ENCODE measurements at places on chromosomes 7 and 10.
A peak's percentile ranks its signal among the peaks of the same experiment; 100 is the strongest.

DNA sequence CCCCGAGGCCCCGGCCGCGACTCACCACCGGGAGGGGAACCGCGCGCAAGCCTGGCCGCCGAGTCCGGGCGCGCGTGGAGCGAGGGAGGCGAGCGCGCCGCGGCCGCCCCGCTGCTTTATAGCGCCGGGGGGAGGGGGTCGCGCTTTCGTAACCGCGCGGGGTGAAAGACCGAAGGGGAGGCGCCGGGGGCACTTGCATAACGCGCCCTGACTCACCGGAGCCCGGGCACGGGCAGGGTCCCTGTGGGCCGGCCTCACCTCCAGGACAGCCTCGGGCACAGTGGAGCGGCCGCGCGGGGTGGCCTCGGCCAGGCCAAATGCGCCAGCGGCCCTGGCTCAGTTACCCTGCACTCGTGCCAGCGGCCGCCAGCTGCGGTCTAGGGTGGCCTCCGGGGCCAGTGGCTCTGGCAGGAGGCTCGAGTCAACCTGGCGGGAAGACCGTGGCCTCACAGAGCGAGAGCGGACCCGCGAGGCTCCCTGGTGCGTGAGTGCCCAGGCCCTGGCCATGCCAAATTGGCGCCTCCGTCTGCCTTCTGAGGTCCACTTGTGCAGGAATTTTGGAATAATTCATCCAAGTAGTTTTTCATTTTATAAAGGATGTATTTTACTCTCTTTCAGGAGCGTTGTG is at the start of gene RBP4:
TSS of gene RBP4 (minus strand) at position 90 of the 628 bp plus-strand sequence. CDS start 207 bp downstream, outside the sequence.
- DNase-seq: no peak

- DNase-seq: peak; percentile 52
Observed at GRCh38 chr7:90520484-90520883, 51.0 kb downstream of the PTTG1IP2 start.

DNA sequence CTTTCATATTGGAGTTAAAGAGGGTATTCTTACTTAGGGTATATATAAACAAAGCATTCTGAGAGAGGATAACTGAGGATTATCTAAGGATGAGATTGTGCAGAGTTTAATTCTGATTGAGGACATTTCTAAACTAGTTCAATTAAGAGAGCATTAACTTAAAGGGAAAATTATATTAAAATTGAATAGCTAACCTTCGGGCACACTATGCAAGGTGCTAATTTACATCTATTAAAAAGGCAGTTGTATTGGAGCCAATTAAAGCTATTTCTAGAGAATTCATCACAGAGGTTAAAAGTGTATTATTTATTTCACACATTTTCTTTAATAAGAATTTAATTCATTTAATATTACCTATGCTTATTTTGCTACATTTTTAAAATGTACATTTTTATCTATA is 17.0 kb upstream of the PIK3CG start:
- no peak for DNase-seq

- DNase-seq: no peak
Observed at GRCh38 chr7:112929421-112929820, 139.2 kb upstream of the TMEM168 start.

DNA sequence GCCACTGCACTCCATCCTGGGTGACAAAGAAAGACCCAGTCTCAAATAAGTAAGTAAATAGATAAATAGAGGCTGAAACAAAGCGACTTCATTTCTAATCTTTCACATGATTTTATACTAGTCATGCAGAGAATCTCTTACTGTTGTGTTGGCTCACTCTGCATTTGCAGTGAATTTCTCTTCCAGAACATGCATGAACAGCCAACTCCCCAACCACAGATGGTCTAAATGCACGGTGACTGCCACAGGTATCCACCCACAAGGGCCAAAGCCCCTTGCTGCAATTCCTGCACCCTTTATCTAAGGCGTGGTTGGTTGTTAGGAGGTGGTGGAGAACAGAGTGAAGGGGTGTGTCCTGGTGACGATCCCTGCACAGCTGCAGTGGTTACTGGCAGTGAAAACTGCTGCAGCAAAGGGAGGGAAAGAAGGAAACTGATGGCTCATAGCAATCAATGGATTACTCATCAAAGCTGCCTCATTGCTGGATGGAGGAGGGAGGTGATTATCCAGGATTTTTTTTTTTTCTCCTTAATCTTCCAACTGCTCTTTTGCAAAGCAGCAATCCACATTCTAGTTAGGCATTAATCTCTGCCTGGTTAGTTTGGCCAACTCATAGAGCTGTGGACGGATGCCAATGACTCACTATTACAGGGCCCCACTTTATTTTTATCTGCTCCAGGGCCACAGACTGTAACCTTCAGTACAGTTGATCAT is 50.6 kb downstream of the PRTFDC1 start:
- no peak for DNase-seq

DNA sequence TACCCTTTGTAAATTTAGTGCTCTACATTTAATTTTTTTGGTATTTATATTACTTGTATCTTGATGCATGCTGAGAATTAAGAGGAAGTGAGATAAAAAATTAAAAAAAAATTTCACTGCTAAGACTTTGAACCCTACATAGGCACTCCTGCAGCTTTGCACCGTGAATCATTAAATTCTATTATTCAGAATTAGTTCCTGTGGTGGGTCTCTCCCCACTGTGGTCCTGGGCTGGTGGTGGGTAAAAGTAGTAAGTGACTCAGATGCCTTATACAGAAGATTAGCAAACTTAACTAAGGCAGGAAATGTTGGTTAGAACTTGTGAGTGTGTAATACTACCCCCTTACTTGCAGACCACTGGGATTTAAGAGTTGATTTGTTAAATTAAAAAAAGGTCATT is 72.6 kb downstream of the AP3M1 start:
- no peak for DNase-seq

DNA sequence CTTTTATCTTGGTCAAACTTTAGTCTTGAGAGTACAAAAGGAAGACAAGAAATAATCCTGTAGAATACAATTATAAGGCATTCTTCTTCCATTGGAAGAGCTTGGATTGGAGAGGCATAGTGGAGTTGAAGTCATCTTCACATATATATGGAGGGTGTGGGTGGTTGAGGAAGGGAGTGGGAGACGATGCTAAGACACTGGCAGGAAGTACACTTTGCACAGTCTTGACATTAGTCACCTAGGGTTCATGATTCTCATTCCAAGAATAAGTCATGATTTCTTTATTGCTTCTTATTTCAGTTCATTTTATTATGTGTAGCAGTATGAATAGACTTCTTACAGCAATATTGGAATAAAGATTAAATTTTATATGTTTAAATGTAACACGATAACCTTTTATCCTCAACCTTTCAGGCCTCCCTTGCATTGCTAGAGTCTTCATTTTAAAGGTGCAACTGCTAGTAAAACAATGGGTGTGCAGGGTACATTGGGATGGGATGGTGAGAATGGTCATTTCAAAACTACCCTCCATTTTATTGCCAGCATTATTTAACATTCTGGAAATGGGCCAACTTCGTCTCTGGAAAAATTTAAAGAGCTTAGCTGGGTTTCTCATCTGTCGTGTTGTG is 12.3 kb upstream of the SLC26A3 start:
- DNase-seq: no peak

DNA sequence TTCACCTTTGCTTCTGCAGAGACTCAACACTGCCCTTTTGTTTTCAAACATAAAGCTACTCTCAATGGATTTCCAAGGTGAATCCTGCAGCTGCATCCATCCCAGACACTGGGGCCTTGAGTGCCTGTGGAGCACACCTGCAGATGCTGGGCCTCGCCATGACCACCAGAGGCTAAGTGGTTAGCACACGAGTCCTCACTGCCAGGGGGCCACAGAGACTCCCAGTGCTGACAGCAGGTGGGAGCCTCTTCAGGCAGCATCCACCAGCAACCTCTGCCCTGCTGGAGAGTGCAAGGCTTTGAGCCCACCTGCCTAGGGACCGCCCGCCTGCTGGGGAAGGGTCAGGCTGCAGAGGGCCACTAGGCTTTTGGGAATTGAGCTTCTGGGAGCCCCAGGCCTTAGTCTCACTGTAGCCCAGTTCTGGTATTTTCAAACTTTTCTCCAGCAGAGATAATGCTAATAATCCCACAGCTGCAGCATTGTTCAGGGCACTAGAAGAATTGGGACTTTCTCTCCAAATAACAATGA is 9.4 kb upstream of the HPS1 start:
- no peak for DNase-seq

- DNase-seq: no peak
Observed at GRCh38 chr10:14671386-14671831, 103.3 kb downstream of the FAM107B start.

DNA sequence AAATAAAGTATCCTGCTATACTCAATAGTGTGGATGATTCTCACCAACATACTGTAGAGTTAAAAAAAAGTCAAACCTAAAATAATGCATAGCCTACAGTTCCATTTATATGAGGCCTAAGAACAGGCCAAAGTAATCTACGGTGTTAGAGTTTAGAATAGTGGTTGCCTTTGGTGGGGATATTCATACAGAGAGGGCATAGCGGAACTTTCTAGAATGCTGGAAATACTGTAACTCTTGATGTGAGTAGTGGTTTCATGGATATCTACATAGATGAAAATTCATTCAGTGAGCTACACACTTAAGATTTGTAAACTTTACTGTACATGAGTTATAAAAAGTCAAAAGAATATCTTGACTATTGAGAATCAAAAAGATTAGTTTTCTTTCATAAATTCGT is 349.9 kb upstream of the NFE2L3 start:
- DNase-seq: no peak

DNA sequence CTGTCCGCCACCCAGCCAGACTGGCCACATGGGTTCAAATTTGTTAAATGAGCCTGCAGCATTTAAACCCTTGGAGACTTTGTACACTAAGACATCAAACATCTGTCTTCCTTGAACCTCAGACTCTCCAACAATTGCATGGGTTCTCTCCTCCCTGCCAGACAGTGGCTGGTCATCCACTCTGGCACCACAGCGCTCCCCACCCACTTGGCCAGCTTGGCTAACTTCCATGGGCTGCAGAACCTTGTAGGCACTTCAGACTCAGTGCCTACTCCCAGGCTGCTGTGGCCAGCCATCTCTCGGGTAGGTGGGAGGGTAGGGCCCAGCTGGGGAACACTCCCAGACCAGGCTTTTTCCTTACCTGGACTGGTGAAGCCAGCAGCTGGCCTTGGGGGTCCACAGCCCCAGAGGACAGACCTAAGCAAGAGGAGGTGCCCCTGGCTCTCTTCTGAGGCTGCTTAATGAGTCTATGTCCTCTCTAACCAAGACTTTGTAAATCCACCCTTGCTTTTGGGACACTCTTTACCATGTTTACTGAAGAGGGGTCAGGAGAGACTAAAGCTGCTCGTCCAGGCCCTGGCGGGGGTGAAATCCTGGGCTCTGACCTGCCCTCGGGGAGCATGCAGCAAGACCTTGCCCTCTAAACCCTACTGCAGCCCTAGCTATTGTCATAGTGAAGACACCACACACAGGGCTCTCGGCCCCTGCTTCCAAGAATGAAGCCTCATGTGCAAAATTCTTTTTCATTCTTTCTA is 82.7 kb downstream of the ARHGAP22 start:
- DNase-seq: no peak

DNA sequence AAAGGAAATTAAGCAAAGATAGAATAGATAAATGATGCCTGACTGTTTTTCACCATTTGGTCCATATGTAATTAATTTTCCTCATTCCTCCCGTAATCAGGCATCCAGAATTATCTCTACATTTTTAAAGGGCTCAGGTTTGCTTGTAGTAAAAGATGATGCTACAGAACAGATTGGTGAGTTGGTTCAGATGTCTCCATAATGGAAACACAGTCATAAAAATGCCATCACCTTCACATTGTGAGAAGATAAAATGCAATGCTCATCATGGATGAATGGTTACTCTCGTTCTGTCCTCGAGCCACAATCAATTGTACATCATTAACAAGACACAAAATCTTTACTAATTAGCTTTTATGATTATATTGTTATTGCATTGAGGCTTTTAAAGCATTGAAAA is 64.9 kb upstream of the CELF2 start:
- DNase-seq: no peak

GRCh38 chr10:112394475-112394875 is 20.6 kb downstream of the ACSL5 start:
- no peak for DNase-seq

DNA sequence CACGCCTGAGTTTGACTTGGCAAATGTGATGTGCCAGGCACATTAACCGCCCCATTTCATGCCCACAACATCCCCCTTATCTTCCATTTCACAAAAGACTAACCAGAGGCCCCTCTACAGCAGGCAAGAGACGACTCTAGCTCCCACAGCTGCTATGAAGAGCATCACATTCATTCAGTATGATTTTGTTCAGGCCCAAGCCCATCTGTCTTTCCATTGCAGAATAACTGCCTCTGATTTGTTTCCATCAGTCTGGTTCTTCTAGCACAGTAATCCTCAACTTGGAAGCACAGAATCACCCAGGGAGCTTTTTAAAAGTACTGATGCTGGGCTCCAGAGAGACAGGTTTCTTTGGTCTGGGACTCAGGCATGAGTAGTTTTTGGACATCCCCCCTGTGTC is 169.7 kb downstream of the NEURL1 start:
- DNase-seq: no peak

DNA sequence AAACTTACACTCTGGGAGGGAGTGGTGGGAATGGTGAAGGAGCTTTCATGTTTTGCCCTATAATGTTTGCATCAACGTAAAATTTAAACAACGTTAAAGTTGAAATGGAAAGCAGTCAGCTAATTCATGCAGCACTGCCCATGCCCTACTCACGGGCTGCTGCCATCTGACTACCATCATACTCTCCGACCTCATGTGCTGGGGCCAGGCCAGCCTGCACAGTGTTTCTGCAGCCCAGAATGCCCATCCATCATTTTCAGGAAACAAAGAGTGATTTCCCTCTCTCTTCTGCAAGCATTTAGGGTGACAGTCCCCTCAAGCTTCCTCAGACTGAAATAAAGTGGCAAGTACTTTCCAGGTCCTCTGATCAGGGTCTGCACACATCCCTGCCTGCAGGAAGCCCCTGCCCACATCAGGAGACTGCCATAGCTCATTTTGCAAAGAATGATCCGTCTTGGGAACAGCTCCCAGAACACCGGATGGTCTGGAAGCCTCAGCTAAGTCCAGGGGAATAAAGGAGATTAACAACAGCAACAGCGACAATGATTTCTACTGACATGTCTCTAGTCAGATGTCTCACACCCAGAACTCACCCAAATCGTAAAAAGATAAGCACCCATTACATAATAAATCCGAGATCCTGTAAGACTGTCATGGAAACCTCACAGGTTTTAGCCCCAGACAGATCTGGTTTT is 40.3 kb downstream of the ARHGAP22 start:
- no peak for DNase-seq

DNA sequence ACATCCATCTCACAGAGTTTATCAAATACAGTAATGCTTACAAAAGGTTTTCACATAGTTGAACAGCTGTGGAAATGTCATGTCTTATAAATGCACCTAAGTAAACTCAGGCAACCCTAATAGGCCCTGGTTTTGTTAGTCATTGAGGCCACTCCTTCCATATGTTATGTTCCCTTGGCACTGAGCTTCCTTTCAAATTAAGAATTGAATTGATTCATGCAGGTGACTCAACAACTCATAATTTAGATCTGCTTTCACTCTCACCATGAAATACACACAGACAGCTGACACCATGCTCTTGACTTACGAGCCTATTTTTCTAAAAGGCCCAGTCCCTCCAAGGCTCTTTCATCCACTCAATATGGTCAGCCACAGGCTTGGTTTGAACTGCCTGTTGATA is 476.9 kb downstream of the KCNMA1 start:
- DNase-seq: no peak

All from NAMALWA (cell line).